ENCODE measurements at places on chromosomes 16 and 17.

- no peak for DNase-seq
Measured at GRCh38 chr17:8859027-8859803, 8.3 kb downstream of the PIK3R6 start.

GRCh38 chr17:1997289-1997926, 27.7 kb downstream of the RTN4RL1 start:
- DNase-seq = no peak

- no peak for DNase-seq
Measured at GRCh38 chr16:88144028-88144511, 192.8 kb downstream of the BANP start.

- peak; percentile 60 for DNase-seq
Measured at GRCh38 chr16:88803264-88803987, at the start of gene CDT1. CDT1 (plus strand) TSS chr16:88803789; CDS start chr16:88803832, 43 bp downstream.

DNA sequence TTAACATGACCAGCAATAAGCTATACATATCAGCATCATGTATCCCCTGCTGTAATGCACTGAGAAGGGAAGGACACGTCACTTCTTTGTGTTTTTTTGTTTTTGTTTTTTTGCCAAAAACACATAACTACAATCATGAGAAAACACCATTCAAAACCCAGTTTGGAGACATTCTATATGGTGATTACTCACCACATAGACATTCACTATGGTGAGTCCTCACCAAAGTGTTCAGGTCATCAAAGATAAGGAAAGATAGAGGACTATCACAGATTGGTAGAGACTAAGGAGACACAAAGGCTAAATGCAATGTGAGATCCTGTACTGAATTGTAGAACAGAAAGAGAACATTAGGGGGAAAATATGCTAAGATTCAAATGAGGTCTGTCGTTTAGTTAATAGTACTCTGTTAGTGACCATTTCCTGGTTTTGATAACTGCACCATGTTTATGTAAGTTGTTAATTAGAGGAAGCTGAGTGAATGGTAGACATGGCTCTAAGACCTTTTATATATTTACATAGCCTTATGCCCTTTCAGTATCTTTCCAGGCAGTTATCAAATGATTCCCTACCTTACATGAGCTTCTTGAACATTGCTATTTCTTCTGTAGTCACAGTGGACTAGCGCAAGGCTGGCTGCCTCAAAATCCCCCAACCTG, 46.6 kb downstream of the PIK3R5 start:
- no peak for DNase-seq

DNA sequence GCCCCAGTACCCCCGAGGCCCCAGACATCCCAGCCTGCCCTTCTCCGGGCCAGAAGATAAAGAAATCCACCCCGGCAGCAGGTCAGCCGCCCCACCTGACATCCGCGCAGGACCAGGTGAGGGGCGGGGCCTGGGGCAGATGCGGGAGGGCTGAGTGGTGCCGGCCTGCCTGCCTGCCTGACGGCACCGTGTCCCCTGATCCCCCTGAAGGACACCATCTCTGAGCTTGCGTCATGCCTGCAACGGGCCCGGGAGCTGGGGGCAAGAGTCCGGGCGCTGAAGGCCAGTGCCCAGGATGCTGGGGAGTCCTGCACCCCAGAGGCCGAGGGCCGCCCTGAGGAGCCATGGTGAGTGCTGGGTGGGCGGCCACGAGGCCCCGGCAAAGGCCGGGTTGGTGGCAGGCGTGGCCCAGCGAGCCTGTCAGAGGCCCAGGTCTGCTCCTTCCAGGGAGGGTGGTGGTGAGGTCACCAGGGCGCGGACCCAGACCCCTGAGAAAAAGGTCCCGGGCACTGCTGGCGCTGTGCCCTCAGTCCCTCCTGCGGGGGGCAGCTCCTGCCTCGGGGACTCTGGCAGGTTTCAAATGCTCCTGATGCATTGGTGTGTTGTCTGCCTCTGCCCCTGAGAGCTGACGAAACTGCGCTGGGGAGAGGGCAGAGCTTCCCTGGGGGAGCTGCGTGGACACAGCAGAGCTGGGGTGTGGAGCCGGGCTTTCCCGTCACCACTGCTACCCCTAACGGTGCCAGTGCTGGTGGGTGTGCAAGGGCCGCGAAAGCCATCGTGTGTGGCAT, 1.2 kb downstream of the CDT1 start:
- DNase-seq = no peak

DNA sequence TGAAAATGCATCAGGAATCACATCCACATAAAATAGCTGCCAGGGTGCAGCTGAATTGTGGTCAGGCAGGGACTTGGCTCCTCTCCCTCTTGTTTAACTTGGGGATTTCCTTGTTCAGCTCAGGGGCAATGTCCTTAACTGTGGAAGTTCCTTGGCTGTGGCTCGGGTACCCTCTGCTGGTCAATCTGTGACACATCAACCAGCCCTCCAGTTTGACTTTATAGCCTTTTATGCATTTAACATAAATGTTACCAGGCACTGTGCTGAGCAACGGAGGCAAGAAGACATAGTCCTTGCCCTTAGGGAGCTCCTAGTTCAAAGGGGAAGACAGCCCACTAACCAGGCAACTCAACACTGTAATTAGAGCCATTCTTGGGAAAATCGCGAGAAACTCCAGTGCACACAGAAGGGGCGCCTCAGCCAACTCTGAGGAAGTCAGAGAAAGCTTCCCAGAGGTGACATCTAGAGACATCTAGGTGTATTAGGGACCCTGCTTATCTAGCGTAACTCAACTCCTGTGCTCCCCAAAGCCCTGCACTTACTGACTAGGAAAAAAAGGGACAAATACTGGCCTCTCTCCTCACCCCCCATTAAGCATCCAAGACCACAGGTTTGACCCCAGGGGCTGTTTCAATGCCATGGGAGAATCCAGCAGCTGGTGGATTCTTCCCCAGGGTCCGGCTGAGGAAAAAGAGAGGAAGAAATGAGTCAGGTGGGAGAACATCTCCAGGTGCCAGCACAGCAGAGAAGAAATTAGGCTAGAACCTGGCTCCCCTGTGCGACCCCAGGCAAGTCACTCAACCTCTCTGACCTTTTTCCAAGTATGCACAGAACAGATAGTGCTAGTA, 17.3 kb upstream of the EEF2K start:
- peak; percentile 66 for DNase-seq

DNA sequence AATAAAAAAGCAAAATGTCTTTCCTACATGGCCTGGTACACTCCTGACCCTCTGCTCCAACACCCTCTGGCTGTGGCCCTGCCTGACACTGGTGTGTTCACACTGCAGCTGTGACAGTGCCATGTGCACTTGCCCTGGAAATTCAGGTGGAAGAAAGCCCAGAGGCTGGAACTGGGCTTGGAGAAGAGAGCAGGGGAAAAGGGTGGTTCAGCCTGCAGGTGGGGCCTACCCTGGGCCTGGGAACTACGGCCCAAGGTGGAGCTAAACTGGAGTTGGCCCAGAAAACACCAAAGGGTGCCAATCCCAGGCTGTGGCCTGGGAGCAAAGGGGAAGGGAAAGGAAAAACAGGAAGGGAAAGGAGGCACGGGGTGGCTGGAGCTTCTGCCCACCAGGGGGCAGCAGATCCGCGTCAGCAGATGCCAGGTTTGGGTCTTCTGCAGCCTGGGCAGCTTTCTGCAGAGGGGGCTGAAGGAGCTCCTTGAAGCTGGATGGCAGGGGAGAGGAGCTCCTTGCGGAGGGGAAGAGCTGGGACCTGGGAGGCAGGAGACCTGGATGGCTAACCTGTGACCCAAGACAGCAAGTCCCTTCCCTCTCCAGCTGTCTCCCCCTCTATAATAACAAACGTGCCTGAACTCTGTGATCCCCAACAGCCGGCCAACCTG, 15.4 kb upstream of the CTCF start:
- DNase-seq = peak; percentile 30

- peak; percentile 94 for DNase-seq
Measured at GRCh38 chr17:58344047-58344790, 7.8 kb downstream of the SUPT4H1 start.

- DNase-seq = no peak
Measured at GRCh38 chr16:14291286-14291685, 220.2 kb downstream of the MRTFB start.

DNA sequence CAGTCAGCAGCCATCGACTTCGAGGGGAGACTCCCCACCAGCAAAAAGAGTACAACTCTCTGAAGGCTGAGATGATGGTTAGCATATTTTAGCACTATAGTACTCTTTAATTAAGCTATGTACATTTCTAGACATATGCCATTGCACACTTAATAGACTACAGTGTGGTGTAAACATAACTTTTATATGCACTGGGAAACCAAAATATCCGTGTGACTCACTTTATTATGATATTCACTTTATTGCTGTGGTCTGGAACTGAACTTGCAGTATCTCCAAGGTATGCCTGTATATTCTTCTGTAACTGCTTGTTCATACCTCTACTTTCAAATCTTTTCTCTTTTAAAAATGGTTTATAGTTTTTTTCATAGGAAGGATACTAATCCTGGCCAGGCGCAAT, 11.0 kb upstream of the NXPH3 start:
- DNase-seq = no peak

- DNase-seq = no peak
Measured at GRCh38 chr17:8146381-8147140, 5.6 kb downstream of the PER1 start.

GRCh38 chr16:3097266-3097665, 1.8 kb downstream of the ZSCAN10 start:
- no peak for DNase-seq

- DNase-seq = no peak
Measured at GRCh38 chr16:22677024-22677830, 136.7 kb upstream of the HS3ST2 start.

GRCh38 chr17:45784741-45785479, 790 bp downstream of the CRHR1 start:
- DNase-seq = no peak

GRCh38 chr17:80220054-80220735, at the start of the genes SGSH and SLC26A11:
SGSH (minus strand) TSS chr17:80220333; CDS start chr17:80220313, 20 bp downstream.
SLC26A11 (plus strand) TSS chr17:80220427; CDS start chr17:80221561, 1,134 bp downstream.
- peak; percentile 49 for DNase-seq

DNA sequence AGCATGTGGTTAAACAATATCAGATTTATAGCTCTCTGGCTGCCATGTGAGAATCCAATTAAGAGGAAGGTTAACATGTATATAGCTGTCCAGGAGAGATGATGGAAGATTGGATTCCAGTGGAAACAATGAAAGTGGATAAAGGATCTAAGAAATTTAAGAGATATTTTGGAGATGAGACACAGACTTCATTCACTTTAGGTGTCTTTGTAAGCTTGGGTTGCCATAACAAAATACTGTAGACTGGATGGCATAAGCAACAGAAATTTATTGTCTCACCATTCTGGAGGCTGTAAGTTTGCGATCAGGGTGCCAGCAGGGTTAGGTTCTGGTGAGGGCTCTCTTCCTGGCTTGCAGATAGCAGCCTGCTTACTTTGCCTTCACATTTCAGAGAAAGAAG, 155.9 kb upstream of the MYOCD start:
- no peak for DNase-seq

- DNase-seq = no peak
Measured at GRCh38 chr16:81560979-81561657, 116.5 kb downstream of the CMIP start.

DNA sequence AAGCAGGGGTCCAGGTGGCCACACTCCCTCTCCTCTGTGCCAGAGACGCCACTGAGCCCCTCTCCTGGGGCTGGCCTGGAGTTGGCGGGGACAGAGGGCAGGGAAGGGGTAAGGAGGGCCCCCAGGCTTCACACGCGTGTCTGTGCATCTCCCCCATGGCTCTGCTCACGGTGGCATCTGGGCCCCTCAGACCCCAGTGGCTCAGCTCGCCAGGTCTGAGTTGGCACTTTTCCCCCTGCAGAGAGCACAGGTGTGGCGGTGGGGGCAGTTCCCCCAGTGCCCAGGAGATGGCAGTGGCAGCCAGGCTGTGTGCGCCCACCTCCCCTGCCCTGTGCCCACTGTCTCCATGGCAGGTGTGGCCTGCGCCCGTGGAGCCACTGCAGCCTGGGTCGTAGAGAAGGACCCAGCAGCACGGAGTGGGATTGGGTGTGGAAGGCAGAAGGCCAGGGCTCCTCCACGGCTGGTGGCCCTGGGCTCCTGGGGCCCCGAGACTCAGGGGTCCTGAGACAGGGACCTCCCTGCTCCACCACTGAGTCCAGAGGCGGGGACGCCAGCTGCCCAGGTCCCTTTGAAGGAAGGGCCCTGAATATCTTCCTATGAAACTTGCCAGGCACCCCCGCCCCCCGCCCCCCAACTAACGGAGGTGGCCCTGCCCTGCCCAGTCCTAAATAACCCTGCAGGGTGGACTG, 4.3 kb upstream of the APRT start:
- DNase-seq = no peak

DNA sequence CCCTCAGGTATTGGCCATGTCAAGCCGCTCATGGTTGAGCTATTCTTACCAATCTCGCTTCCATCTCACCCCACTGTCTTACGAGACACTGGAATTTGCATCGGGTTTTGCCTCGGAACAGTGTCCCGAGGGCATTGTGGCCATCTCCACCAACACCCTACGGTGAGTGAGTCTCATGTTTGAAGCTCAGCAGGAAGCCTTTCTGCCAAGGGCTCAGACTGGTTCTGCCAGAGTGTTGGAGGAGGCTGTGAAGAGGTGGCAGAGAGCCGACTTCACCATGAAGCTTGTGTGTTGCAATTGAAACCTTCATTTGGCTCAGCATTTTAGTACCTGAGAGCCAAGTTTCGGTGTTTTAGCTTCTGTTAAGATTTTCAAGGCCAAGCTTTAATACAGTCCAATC, 38.0 kb downstream of the SF3B3 start:
- DNase-seq = no peak

- DNase-seq = no peak
Measured at GRCh38 chr17:58391302-58391984, 25.9 kb downstream of the RNF43 start.

DNA sequence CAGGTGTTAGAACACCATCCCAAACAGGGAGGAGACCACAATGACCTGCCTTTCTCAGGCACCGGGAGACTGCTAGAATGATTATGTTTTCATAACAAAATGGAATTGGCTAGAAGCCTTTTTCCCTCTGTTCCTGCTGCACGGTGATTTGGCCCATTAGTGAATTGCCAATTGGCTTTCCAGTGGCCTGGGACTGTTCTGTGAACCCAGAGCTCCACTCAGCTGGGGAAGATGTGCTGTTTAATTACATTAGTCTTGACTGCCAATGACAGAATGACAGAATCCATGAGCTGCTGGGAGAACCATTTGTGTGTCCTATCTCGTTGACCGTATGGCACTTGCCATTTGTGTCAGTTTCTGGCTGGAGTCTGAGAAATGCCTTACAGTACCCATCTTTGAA, 242.9 kb downstream of the CDH11 start:
- no peak for DNase-seq

- no peak for DNase-seq
Measured at GRCh38 chr17:48530208-48530886, 464 bp downstream of the HOXB1 start.

- no peak for DNase-seq
Measured at GRCh38 chr17:73706858-73707257, 62.6 kb upstream of the SDK2 start.

GRCh38 chr17:55200904-55201303, 63.9 kb upstream of the HLF start:
- no peak for DNase-seq

DNA sequence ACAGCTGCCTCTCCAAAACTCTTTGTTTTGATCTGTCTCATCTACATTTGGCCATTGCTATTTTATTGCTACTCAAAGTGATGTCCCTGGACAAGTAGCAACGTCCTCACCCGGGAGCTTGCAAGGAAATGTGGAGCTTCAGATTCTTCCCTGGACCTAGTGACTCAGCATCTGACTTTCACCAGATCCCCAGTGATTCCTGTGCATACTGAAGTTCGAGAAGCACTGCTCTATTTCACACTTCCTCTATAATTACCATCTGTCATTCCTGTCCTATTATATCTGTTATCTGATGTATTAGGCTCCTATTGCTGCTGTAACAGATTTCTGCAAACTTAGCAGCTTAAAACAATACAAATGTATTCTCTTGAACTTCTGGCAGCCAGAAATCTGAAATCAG, 28.5 kb upstream of the VAT1L start:
- no peak for DNase-seq

- no peak for DNase-seq
Measured at GRCh38 chr16:526181-527014, 1.1 kb upstream of the CAPN15 start.

Measured in bone marrow (tissue), 2 donors.